NCI-H2107 (cell line): ENCODE measurements at places on chromosomes 5 and 9.

DNA sequence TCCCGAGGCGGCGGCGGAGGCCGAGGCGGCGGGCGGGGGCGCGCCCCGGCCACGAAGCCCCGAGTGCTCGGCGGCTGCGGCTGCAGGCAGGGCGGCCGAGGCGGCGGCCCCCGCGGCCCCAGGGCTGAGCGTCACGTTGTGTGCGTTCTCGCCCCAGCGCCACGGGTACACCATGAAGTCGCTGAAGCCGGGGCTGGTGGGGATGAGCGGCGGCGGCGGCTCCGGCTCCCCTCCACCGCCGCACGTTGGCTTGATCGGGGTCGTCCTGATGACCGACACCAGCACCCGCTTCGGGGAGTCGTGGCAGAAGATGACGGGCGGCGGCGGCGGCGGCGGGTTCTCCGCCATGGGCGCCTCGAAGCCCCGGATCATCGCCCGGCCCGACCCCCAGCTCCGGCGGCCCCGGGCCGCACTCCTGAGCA lies 498 bp downstream of the ZNF367 start:
- DNase-seq = no peak

DNA sequence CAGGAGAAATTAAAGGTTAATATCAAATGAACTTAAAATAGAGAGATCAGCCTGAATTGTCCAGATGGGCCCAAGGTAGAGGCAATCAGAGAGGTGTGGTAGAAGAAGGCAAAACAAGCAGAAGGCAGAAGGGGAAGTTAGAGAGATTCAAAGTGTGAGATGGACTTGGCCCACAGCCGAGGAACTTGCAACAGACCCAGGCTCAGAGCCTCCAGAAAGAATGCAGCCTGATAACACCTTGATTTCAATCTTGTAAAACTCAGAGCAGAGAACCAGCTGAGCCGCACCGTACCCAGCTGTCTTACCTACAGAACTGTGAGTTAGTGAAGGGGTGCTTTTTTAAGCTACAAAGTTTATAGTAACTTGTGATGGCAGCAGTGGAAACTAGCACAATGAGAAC lies 190.9 kb downstream of the RFK start:
- DNase-seq = no peak

DNA sequence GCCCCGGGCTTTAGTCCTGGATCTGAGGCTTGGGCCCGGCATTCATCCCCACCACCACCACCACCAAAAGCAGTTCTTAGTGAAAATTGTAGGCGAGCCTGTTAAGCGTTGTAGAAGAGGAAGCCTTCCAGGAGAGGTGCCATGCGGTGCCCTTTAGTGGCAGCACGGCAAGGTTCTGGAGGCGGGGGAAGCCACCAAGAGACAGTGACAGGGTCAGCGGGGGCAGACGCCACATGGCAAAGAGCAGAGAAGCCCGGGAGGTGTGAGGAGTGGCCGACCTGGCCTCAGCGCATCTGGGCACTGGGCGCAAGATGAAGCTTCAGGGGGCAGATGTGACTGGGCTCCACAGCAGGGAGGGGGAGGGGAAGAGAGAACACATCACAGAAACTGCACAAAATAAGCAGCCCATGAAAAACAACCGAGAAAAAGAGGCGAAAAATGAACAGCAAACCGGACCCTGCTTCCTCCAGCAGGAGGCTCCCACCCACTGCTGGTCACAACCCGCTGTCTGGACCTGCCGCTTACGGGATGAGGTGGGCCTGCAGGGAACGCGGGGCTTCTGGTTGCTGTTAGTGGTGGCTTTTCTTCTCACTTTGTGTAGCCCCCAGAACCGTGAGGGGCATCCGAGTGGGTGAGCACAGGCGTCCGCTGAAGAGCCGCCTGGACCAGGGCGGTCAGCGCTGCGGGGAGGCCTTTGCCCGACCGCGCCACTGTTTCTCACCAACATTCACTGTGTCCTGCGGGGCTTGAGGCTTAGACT lies 4.3 kb downstream of the LRRC14B start:
- DNase-seq = no peak

GRCh38 chr9:23638837-23639426 lies 187.1 kb downstream of the ELAVL2 start:
- DNase-seq = no peak
